ENCODE measurements at places on chromosomes 5 and 9.
A peak's percentile ranks its signal among the peaks of the same experiment; 100 is the strongest.

DNA sequence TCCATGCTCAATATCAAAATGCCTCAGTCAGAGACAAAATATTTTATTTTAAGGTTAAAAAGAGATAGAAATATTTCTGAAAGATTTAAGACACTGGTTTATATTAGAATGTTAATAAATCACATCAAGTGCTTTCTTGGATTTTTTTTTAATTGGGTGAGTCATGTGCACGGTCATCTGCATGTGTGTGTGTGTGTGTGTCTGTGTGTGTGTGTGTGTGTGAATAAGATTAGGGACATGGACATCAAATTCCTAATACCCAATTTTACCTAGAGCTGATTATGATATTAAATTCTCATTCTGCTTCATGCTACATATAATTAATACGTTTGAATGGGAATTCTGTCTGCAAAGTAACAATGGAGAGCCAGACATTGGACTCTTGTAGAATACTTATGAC lies 122.9 kb downstream of the BASP1 start:
- peak; percentile 22 for DNase-seq

DNA sequence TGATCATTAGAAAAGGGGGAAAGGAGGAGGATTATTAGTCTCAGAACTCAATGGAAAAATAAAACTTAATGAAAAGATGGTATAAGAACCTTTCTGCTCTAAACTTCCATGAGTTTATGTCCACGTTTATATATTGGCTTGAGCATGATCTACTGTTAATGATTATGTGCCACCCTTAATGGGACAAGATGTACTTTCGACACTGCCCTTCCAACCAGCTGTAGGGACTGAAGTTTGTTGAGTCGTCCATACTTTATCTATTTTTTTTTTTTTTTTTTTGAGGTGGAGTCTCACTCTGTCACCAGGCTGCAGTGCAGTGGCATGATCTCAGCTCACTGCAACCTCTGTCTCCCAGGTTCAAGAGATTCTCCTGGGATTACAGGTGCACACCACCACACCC lies 25.0 kb upstream of the GABRP start:
- DNase-seq: no peak

- no peak for DNase-seq
Observed at GRCh38 chr5:160460377-160461049, 38.9 kb downstream of the PTTG1 start.

DNA sequence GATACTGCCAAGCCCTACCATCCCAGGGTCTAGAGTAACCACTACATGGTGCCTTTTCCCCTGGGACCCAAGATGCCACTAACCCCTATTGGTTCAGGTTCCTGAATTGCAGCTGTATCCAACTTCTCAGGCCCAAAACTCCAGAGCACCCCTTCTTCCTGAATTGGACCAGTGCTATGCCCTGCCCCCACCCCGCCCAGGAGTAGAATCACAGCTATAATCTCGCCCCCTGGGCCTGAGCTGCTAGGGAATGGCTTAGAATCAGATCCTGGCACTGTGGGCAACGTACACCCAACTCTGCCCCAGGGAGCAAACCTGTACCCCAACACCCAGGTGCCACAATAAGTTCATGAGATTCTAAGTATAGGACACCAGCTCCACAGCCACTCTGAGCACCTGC lies 206.3 kb downstream of the CACNA1B start:
- DNase-seq: no peak

DNA sequence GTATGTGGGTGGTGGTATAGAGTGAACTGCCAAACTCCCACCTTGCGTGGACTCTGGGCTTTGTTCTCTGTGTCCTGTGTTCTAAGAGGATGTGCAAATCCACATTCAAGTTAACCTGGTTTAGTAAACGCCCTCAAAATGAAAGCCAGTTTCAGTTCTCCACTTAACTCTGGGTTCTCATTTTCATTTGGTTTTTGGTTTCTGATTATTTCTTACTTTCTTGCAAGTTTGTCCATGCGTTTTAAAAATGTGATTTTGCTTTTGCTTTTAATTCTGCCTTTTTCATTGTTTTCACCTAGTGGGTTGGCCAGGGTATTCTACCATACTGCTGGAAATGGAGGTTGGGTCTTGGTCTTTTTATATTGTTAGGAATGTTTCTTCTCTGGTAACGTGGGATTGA lies 38.2 kb downstream of the GALNT10 start:
- DNase-seq: no peak

DNA sequence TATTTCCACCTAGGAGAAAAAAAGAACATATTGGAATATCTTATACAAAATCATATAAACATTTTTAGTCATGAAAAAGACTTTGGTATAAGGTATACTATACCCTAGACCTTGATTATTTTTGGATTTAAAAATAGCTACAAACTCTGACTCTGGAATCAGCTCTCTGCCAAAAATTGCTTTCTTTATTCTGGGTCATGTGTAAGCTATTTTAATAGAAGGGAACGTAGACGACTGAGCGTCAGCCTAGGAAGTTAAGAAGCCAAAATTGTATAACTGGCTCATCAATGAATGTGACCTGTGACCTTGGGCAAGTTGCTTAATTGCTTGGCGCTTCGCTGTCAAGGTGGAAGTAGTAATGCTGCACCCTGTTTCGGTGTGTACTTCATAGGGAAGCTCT lies 157.1 kb downstream of the PARP8 start:
- DNase-seq: no peak

DNA sequence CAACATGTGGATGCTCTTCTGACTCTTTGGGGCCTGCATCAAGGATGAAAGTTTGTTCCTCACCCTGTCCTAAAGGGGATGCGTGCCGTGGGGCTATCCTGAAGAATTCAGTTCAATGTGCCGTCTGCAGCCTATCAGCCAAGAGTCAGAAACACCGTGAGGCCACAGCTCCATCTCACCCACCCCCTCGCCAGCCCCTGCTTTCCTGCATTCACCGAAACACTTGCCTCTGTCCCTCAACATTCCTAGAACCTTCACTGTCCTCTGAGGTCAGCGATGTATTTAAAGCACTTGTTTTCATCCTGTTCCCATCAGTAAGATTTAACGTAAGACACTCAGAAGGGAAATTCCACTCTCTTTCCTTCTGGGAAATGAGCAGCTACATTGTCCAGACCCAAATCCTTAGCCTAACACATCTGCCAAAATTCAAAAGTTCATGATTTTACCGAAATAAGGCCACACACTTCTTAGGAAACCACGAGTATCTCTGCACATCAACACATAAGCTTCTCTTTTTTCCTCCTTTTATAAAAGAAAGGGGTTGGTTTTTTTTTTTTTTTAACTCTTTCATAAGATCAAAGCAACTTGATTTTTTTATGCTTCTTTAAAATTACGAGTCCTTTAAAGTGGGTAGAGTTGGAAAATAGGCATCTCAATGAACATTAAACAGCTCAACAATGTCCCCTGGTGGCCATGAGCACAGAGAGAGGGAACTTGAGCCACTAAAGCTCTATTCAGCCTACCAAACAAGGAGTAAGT lies 100.7 kb downstream of the SUSD1 start:
- peak; percentile 95 for DNase-seq

DNA sequence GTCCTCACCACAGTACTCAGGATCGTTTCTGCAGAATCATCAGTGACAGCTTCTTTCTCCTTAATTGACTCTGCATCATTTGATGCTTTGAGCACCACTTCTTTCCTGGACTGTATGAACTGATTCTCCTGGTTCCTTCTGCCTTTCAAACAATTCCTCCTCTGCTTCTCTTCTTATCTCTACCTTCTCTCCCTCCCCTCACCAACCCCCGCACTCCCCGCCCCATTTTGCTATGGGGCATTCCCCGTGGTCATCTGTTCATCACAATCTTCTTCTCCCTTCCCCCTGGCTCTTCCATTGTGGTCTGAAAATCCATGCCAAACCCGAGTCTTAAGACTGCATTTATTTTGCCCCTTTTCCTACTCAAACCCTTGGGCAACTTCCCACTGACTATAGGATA lies 57.9 kb downstream of the FAM78A start:
- DNase-seq: no peak

DNA sequence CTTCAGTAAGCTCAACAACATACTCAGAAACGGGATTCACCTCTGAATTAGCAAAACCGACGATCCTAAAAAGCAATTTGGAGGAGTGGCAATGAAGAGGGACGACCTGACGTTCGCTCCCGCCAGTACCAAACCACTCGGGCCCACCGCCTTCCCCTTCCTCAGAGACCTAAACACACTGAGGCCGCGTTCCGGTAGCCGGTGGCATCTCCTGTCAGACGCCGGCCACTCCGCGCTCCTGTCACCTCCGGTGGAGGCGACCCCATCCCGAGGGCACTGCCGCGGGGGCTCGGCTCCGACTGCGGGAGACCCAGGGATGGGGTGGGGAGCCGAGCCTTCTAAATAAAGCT lies 617 bp downstream of the PPP6C start:
- no peak for DNase-seq
